ENCODE measurements at places on chromosomes 1 and 21.

GRCh38 chr1:206030191-206030590 lies 6.5 kb upstream of the CTSE start:
- DNase-seq = no peak

DNA sequence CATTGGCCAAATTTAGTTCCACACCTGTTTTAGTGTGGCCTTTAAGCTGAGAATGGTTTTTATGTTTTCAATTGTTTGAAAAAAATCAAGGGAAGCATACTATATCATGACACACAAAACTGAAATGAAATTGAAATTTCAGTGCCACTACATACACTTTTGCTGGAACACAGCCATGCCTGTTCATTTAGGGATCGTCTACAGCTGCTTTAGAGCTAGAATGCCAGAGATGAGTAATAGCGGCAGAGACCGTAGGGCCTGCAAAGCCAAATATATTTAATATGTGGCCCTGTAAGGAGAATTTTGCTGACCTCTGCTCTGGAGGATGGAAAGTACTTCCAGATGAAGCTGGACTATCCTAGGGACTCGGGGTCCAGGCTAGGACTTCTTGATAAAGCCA lies 62.5 kb upstream of the LYST start:
- no peak for DNase-seq

GRCh38 chr21:20086508-20086907 lies 911.7 kb upstream of the NCAM2 start:
- no peak for DNase-seq

DNA sequence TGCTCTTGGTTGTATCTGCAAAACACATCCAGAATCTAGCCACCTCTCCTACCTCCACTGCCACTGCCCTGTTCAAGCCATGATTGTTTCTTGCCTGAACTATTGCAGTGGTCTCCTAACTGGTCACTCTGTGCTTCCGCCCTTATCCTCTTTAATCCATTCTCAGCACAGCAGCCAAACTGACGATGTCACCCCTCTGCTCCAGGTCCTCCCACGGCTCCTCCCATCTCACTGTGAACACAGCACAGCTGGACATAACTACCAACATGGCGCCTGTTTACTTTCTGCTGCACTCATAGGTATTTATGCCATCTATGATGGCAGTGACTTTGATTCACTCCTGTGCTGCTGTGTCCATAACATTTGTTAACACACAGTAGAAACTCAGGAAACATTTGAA lies 406.7 kb downstream of the DISC1 start:
- DNase-seq = no peak

DNA sequence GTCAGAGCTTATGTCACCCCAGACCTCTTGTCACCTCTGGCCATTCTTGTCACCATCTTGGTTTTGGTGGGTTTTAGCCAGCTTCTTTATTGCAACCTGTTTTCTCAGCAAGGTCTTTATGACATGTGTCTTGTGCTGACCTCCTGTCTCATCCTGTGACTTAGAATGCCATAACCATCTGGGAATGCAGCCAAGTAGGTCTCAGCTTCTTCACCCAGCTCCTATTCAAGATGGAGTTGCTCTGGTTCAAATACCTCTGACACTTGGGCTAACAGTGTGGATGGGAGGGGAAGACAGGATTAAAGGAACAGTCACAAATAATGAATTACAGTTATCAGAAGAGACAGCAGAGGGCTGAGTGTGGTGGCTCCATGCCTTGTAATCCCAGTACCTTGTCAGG lies 30.5 kb upstream of the PIK3CD start:
- no peak for DNase-seq

DNA sequence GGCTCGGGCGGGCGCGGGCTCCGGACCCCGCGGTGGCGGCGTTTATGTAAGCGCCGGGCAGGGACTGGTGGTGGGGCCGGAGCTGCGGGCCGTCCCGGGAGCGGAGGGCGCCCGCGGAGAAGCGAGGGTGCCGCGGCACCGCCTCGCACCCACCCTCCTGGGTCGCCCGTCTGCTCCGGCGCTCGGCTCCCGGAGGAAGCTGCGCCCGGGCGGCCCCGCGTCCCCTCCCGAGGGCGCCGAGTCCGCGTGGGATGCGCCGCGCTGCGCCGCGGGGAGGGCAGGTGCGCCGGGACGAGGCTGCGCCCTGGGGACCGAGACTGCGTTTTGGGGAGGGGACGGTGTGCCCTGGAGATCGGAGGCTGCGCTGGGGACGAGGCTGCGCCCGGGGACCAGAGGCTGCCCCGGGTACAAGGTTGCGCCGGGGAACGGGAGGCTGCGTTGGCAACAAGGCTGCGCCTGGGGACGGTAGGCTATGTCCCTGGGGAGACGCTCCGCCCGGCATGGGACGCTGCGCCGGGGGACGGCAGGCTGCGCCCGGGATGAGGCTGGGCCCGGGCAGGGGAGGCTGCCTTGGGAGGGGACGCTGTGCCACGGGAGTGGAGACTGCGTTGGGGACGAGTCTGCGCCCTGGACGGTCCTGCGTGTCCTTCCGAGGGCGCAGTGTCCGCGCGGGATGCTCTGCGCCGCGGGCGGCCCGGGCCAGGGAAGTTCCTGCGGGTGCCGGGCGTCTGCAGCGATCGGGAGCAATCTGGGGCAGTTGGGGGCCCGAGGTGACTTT lies 627 bp downstream of the ADARB1 start:
- DNase-seq = peak; percentile 43

- no peak for DNase-seq
These were observed 56.4 kb downstream of the AHCTF1 start for GRCh38 chr1:246875041-246876026.

- DNase-seq = no peak
These were observed 41.2 kb downstream of the PCP4 start for GRCh38 chr21:39908265-39908923.

Data from GM10248 (cell line).